ENCODE measurements at places on chromosomes 5 and 9.

DNA sequence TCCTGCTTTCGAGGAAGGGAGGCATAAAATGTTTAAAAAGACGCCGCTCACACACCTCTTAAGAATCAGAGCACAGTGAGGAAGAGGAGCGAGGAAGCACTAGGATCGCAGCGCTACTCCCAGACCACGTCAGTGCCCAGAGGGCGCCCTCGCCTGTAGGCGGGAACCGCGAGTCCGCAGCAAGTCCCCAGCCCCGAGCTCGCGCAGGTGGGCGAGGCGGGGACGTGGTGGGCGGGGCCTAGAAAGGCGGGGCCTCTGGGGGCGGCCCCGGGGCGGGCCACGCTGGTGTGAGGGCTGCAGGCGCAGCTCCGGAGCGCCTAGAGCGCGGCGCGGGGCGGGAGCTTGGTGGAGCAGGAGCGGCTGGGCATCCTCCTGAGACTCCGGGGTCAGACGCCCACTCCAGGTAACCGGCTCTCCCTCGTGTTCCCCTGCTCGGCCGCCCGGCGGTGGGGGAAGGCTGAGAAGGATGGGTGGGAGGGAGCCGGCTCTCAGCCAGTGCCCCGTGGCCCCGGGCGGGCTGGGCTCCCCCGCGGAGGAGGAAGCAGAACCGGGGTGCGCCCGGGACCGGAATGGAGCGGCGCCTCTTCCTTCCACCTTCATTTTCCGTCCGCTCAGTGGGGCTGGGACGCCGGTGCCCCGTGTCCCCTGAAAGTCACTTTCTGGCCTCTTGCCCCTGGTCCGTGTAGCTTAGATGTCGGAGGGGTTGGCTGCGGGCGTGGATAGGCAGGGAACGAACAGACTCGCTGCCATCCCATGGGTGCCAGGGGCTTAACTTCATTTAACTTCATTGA is at the start of gene GCNT1:
Gene GCNT1 (plus strand): TSS at position 280 of the 791 bp plus-strand sequence. CDS start 43,200 bp downstream, outside the sequence.
- DNase-seq, result peak; percentile 90

DNA sequence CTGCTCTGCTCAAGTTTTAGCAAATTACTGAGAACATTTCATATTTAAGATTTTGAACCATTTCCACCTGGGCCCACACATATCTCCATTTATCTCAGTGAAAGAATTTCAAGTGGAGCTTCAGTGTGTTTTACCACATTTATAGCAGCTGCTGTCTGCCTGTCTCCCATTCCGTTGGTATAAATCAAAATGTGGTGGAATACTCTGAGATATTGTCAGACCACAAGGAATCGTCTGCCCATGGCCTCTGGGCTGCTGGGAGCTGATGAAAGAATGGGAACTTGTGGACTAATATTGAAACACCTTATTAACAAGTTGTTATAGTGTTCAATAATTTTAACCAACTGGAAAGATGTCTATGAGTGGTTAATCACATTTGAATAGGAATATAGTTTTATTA is 33.3 kb downstream of the MAST4 start:
- DNase-seq, result no peak

DNA sequence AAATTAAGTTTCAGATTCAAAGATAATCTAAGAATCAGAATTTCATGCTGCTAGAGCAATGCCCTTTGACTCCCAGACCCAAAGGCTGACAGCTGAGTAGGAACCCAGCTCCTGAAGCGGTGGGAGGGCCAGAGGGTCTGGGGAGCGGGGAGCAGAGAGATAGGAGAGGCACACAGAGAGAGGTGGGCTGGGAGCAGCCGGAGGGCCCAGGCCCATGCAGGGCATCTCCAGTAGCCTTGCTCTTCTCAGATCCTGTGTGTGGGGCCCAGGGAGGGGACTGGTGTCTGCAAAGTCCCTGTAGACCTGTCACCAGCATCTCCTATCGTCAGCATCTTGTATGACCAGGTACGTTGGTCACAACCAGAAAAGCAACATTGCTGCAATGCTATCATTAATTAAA is 75.3 kb upstream of the OLFM1 start:
- DNase-seq, result no peak

DNA sequence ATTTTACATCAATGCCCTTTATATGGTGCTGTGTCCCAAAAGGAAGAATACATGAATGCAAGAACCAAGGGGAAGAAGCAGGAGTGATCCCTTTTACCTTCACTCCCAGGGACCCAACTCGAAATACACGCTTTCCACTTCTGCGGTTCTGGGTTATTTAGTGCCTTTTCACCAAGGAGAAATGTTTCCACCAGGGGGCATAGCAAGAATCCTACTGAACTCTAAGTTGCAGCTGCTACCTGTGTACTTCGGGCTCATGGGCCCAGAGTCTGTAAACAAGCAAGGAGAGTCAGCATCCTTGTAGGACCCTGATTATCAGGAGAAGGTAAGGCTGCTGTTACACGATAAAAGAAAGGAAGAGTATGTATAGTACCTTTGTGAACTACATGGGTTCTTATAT is 45.7 kb downstream of the DPYSL3 start:
- DNase-seq, result no peak

Measured in H1 (cell line).